Activated effector memory CD4-positive, alpha-beta T cell treated with anti-CD3 and anti-CD28 coated beads, Interleukin-2, amount 50 U/mL, for 16 hours (primary cell): ENCODE measurements at places on chromosomes 7 and 10.

- DNase-seq, result no peak
These were observed 25.9 kb downstream of the FOXK1 start for GRCh38 chr7:4707980-4708411.

- DNase-seq, result no peak
These were observed 6.1 kb downstream of the PKD1L1 start for GRCh38 chr7:47942132-47942531.

DNA sequence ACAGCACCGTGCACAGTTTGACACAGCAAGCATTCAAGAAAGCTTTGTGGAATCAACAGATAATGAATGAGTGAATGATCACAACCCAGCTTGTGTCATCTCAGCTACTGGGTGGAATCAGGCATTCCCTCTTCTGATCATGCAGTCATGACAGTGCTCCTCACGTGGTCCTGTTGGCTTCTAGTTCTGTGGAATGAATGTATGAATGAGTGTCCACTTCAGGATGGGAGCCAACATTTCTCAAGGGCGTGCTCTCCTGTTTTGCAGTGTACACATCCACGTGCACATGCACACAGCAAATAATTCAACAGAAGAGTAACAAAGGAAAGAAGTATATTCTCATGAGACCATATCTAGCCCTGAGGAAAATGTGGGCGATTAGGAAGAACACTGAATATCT lies 133.1 kb upstream of the NPVF start:
- no peak for DNase-seq

DNA sequence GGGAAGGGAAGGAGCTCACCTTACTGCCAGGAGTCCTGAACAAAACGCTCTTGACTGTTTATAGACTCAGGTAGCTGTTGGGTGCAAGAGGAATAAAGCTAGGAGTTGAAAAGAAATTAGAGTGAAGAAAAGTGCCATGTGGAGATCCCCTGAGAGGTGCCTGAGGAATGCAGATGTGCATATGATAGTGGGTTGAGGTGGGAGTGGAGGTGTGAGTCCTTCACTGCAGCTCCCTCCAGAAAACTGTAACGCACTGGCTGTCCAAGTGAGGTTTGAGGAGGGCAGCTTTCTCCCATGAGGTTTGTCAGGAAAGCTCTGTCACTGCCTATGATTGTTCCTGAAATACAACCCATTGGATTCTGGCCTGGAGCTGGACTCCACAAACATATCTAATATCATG lies 904.8 kb upstream of the POT1 start:
- no peak for DNase-seq
